ENCODE measurements at places on chromosomes 3 and 15.

- no peak for DNase-seq
Measured at GRCh38 chr3:197000211-197000610, 29.4 kb downstream of the MELTF start.

GRCh38 chr3:36876181-36876936 lies 68.5 kb downstream of the TRANK1 start:
- DNase-seq, result no peak

- no peak for DNase-seq
Measured at GRCh38 chr3:166560253-166560652, 723.0 kb upstream of the BCHE start.

GRCh38 chr15:90042356-90042755 lies 41.2 kb downstream of the ZNF710 start:
- no peak for DNase-seq

DNA sequence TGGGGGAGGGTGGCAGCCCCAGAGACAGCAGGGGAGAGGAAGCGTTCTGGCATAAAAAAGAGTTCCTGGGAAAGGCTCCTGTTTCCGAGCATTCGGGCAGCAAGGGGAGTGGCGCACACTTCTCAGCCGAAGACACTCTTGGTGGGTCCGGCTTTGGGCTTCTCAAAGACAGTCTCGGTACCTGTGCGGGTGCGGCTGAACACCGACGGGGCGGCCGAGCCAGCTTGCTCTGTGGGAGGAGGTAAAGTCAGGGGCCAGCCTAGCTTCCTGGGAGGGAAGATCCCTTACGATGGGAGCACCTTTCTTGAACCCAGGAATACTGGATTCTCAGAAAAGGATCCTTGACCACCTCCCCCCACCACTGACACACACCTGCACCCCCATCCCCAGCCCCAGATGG lies 1.6 kb downstream of the MUSTN1 start:
- DNase-seq, result no peak

- DNase-seq, result no peak
Measured at GRCh38 chr3:61903074-61903473, 341.7 kb downstream of the PTPRG start.

- no peak for DNase-seq
Measured at GRCh38 chr3:13500133-13500885, 20.2 kb downstream of the HDAC11 start.

DNA sequence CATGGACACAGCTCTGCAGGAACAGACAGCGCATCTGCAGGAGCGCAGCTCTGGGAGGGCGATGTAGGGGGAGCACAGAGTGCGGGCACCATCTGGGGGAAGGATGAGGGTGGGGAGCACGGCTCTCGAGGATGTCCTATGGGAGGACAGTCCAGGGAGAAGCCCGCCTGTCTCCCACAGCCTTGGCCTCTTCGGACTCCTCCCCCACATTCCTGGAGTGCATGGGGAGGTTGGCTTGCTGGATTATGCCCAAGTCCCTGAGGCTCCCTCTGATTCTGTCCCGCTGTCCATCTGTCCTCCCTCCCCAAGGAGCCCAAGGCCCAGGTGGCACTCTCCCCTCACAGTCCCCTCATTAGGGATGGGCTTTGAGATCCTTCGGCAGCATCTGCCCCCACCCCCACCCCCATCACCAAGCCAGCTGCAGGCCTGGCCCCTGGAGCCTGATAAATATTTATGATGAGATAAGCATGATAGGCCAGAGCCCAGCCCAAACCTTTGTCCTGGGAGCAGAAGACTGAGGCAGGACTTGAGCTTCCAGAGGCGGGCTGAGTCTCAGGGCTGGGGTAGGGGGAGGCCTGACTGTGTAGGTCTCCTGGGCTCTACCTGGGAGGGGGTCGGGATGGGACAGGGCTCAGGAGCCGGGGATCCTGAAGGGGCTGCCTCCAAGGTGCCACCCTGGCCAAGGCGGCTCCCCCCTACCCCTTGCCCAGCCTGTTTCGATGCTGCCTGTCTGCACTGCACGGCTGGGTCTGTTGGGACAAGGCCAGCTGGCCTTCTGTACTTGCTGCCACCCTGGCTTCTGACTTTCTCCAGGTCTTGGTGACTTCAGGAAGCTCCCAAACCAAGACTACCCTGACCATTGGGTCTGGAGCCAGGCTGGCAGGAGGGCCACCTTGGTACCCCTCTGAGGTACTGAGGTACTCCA lies 28.6 kb upstream of the SEMA3F start:
- DNase-seq, result no peak

- no peak for DNase-seq
Measured at GRCh38 chr3:66048051-66048395, 9.3 kb upstream of the MAGI1 start.

DNA sequence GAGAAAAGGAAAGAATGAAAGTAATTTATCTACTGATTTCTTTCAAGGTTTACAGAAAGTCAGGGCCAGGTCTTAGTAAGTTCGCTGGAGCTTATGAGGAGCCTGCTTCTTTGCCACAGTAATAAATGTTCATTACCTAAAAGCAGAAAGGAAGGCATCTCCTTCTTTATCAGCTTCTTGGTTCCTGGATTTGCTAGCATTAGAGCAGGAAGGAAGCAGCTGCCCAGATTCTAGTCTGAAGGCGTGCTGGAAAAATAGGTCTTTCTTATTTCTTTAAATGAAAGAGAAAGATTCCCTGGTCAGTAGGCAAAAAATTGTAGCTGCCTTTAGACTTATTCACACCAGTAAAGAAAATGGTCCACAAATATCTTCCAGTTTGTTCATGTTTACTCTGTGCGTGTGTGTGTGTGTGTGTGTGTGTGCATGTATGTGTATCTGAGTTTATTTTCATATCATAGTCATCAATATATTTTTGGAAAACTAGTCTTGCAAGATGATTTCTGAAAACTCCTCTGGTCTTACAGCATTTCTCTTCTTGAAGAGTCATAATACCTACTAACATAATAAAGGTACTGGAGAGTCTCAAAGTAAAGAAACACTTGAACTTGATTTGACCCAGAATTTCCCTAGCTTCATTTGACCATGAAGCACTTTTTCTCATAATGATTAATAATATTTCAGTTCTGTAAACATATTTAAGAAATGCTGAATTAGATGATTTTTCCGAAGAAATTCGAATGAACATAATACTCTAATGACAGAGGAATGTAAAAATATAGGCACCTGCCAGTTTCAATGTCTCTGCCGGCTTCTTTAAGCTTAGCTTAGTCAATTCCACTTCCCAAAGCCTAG lies 255.3 kb upstream of the ZPLD1 start:
- no peak for DNase-seq

- DNase-seq, result no peak
Measured at GRCh38 chr3:128515967-128516366, 23.0 kb upstream of the GATA2 start.

DNA sequence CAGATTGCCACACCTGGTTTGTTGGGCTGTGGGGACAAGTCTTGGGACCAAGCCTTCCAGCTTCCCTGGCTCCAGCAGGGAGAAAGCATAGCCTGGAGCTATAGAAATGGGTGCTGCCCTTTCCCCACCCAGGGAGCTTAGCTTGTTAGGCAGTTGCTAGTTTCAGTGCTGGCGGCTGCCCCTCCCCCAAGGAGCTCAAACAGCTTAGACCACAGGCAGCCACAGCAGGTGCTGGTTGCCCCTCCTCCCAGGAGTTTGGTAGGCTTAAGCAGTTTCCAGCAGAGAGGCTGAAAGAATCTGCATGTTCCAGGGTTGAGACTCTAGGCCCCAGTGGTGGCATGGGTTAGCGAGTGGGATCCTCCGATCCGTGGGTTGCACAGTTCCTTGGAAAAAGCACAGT lies 889.7 kb downstream of the IGSF11 start:
- DNase-seq, result no peak

DNA sequence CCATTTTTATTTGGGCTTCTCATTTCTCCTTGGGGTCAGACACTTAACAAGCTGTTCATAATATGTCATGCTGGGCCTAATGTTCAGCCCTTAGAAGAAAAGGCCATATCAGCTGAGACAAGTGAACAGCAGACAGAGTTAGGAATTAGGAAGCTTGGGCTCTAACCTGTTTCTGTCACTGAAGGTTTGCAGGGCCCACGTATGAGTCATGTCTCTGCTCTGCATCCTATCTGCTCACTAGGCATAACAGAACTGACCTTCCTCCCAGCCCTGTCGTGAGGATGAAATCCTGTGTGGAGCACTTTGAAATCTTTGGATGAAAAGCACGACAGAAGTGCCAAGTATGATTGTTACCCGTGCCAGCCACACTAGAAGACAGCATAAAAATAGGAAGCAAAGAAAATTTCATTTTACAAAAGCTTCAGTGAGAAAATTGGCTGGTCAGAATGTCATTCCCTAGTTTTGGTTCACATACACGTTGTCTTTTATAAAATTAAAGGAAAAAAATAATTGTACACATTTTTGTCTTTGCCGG lies 26.5 kb upstream of the CD47 start:
- DNase-seq, result no peak

DNA sequence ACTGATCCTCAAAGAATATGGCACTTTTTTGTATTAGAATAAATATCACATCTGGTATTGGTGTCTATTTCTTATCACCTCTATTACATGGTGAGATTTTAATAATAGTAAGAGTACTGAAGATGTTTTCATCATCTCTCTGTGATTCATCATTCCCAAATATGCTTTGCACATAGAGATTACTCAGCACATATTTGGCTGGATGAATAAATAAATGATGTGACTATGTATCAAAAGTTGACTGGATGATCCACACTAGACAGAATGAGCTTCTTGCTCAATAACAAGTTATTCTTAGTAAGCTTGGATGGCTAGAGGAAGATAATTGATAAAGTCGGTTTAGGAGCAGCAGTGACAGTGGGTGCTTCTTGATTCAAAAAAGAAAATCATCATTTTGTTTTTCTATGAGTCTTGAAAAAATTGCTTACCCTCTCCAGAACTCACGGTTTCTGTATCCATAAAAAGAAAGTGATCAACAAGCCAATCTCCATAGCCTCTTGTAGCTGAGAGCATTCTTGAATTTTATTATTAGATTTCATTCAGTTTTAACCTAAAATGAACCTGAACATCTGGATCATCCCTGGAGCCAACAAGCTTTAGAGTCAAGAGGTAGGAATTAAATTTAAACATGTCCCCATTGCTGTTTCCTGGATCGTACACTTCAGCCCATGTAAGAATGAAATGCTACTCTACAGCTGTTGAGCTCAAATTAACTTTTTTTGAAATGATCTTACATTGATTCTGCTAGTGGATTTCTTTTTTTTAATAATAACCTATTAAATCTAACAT lies 104.8 kb upstream of the OSTN start:
- no peak for DNase-seq

- no peak for DNase-seq
Measured at GRCh38 chr3:125151442-125151817, 61.1 kb downstream of the SLC12A8 start.

GRCh38 chr3:75342425-75342824 lies 321.7 kb upstream of the FRG2C start:
- DNase-seq, result no peak

GRCh38 chr3:25437953-25438352 lies 9.9 kb downstream of the RARB start:
- DNase-seq, result no peak

DNA sequence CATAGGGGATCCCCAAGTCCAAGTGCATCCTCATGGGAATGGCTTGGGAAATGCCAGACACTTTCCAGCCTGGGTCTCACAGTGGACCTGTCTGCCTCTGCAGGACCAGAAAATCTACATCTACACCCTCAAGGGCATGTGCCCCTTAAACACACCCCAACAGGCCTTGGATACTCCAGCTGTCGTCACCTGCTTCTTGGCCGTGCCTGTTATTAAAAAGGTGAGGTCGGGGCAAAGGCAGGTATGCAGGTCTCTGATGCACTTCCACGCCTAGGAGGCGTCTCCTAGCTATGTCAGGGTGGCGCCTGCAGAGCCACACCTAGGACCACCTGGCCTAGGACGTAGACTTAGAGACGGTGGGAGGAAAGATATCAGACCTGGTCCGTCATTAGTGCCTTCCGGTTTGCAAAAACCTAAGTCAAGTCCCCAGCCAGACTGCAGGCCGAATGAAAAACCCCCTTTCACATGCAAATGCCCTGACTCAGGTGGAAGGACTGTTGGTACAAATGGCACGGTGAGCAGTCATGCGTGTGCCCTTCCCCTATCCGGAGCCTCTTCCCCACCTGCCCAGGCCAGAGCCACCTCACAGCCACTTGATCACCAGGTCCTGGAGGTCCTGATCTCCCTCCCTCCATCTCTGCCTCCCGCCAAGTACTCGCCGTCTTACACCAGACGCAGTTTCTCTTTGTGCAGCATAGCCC lies 143.5 kb downstream of the LRRK1 start:
- DNase-seq, result no peak

DNA sequence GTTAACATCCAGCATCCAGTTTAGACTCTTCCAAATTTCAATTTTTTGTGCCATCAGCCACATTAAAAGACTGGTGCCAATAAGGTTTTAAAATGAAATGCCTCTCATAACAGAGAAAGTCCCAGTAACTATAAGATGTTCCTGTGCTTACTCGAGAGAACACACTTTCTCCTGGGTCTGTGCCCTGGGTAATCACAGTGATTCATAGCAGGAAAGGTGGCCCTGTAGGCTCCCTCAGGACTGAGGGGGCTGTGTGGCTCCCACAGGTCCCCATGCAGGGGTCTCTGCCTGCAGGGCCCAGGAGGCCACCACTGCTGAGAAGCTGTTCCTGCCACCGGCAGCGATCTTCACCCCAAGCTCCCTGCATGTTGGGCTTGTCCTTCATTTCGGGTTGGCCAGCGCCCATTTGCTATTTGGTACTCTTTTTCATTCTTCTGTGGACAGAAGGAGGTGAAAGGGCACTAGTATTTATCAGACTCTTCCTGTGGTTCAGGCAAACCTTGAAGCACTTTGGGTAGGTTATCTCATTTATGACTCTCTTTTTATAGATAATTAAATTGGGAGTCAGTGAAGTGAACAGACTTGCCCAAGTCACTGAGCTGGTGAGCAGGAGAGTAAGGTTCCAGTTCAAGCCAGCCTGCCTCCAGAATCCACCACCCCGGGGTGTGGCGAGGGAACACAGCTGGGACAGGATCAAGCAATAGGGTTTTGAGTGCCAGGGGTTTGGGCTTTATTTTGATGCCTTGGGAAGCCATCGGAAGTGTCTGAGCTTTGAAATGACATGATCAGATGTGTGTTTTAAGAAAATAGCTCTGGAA lies 44.2 kb upstream of the PLXNA1 start:
- DNase-seq, result no peak

DNA sequence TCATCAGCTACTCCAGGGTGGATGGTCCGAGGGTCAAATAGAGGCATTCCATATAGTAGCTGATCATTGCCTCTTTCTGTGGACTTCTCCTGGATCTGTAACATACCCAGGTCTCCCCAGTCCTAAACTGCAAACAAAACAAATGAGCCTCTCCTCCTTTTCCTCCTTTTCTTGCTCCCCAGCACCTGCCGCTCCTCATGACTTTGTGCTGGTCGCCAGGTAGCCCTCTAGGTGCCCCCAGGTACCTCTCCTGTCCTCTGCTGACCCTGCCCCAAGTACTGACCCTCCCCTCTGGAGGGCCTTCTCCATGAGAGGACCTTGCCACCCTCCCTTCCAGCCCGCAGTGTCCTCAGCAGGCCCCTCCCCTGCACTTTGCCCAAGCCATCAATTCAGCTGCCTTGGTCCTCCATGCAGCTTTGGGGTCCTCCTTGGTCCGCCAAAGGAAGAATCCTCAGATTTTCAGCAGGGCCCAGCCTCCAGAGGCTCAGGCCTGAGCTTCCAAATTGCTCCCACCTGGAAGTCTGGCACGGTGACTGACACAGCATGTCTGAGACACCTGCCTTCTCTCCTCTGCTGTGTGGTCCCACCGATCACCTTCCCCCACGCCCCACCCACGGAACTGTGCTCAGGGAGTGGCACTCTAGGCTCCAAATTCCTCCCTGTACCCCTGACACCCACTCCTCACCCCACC lies 111.0 kb downstream of the LRRK1 start:
- no peak for DNase-seq
